ENCODE measurements at places on chromosomes 2 and 18.

DNA sequence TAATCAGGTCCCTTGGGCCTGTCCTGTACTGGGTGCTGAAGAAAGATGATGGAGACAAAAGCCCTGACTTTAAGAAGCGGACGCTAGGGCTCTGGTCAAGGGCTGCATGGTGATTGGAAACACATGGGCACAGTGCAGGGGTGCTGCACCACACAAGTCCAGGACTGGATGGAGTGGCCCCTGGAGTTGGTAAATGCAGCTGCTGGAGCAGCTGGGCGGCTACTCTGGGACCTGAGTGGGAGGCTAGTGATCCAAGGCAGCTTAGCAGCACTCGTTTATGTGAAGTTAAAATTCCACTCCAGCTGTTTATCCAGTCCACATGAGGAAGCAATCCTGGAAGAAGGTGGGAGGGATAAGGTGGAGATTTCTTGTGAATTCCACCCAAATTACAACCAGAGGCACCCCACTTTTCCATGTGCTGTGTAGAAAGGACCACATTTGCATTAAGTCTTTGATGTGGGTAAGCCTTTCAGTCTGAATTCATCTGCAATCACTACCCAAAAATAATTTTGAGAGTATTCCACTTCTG is 24.9 kb downstream of the MERTK start:
- DNase-seq: no peak

GRCh38 chr18:39037925-39038324 is 1472.3 kb upstream of the CELF4 start:
- DNase-seq: no peak

- peak; percentile 6 for DNase-seq
These were observed at the start of gene DAW1 for GRCh38 chr2:227871375-227871791. DAW1 (plus strand) TSS chr2:227871631; CDS start chr2:227871690, 59 bp downstream.

GRCh38 chr2:187586011-187586641 is 31.9 kb upstream of the TFPI start:
- no peak for DNase-seq

- DNase-seq: no peak
These were observed 103.3 kb upstream of the ID2 start for GRCh38 chr2:8578335-8579244.

- no peak for DNase-seq
These were observed 326.8 kb downstream of the LRRTM1 start for GRCh38 chr2:79977792-79978191.

- no peak for DNase-seq
These were observed 91.3 kb downstream of the FAM210A start for GRCh38 chr18:13635046-13635445.

GRCh38 chr2:33267756-33268155 is 208.7 kb upstream of the RASGRP3 start:
- no peak for DNase-seq

DNA sequence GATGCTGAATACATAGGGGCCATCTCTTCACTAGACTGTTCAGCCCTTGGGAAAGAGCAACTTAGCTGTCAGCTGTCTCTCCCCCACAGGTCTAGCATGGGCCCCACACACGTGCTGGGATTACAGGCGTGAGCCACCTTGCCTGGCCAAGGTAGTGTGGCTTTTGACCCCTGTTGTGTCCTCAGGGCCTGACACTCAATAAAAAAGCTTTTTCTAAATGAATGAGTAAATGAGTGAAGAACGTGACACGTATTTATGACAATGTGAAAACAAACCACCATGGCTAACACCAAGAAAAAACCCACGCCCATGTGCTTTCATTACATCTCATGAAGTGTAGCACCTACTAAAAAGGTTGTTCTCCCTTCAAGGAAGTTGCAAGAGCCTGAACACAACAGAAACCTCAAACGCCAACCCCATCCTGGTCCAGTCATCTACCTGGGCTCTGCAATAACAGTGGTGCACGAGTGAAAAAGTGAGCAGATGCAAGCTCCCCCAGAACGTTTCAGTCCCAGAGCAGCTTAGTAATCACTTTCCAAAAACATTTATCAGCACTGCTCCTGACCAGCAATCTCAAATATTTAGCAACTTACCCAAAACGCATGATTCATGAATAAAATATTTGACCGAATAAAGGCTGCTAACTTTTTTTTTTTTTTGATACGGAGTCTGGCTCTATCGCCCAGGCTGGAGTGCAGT is 3.4 kb downstream of the WDFY1 start:
- peak; percentile 81 for DNase-seq

DNA sequence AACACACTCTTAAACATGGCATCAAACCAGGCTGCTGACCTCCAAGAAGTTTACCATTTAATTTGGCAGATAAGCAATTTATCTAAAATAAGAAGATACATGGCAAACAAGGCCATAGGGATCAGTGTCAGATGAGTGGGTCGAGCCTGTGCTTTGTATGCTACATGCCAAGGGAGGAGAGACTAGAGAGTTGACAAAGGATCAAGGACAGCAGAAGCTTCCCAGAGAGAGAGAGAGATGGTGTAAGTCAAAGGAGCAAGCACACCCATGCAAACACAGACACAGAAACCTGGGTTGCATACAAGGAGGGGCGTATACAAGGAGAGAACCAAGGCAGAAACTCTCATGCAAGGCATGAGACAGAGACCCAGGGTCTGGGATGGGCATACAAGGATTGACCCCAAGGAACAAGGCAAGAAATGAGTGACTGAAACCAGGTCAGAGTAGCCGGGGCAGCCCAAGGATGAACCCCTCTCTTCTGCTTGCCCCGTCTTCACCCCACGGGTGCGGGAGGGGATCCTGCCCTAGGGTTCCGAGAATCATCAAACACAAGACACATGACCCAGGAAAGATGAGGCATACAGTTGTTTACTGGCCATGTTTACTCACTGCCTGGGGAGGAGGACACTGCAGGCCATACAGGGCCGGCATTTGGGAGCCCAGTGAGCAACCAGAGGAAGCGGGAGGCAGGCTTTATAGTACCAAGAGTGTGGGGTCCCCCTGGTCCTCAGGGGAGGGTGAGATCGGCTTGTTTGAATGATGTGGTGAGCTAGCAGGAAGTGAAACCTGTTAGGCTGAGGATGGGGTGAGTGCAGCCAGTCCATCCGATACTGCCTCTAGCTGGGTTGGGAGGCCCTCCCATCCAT is 529.2 kb upstream of the ID2 start:
- DNase-seq: no peak

- DNase-seq: no peak
These were observed 17.3 kb downstream of the UNC80 start for GRCh38 chr2:209788925-209789324.
